ENCODE measurements at places on chromosomes 6 and 20.

GRCh38 chr6:166692723-166693302, 65.8 kb upstream of the RPS6KA2 start:
- DNase-seq = no peak

- DNase-seq = no peak
Measured at GRCh38 chr20:7703551-7703961, 236.7 kb downstream of the HAO1 start.

GRCh38 chr6:133887156-133887879, 1.6 kb upstream of the TCF21 start:
- no peak for DNase-seq

DNA sequence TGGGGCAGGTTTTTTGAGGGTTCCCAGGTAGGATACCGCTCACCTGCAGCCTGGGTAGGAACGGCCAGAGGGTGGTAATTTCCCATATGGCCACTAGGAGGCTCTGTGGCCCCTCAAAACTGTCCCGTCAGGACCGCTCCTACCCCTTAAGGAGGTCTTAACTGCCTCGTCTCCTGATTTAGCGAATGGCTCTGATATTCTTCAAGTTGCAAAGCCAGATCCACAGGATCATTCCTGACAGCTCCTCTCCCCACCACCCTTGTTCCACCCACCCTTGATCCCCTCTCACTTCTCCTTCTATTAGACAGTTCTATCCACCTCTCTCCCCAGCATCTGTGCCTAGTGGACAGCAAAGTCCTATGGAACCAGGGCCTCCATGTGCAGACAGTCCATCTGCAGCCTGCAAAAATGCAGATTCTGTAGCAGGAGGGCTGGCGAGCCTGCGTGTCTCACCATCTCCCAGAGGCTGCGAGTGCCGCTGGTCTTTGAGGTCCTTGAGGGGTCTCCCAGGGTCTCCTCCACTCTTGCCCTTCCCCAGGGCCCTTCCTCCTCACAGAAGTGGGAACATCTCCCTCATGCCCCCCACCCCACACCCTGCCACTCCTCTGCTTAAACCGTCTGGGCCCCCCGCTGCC, 34.3 kb upstream of the ZBP1 start:
- DNase-seq = peak; percentile 89

DNA sequence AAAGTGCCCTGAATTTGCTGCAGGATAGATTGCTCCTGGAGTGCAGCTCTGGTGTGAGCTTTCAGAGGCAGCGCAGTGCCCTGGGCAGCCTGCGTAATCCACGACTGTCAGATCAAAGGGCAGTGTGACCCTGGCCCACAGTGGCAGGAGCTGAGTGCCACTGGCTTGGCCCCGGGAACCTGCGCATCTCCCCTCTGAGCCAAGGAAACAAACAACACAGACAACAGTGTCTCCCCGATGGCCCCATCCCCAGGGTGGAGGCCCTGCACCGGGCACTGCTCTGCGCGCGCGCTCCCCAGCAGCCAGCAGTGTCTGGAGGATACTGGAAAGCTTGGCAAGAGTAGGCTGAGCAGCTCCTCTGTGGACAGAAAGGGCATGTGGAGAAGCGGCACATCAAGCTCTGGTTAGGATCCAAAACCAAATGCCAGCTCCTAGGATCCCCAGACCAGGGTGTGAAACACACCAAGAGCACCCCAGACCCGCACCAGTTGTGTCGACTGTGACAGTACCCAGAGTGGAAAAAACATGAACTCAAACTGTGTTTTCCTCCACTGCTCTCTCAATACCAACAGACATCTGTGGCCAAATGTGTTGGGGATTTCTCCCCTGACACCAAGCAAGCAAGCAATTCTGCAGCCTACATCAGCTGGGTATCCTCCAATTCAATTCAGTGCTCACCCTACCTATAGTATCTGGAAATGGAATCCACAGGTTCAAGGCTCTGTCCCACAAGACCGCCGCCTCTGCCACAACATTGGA, 26.7 kb downstream of the RBCK1 start:
- peak; percentile 10 for DNase-seq

DNA sequence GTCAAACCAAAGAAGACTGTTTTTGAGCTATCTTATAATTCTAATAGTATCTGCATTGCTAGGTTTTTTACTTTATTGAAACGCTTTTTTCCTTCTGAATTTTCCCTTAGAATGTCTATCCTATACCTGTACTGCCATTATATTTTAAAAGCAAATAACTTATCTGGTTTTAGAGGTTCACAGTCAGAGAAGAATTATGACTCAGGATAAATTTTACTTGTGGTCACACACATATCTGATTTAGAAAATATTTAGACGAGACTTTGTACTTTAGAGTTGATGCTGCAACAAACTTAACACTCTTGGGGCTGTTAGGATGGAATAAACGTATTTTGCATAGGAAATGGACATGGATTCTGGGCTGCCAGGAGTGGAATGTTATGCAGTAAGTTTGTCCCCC, 33.0 kb downstream of the LMBRD1 start:
- DNase-seq = no peak

GRCh38 chr20:32680544-32681174, 6.9 kb upstream of the C20orf203 start:
- no peak for DNase-seq

DNA sequence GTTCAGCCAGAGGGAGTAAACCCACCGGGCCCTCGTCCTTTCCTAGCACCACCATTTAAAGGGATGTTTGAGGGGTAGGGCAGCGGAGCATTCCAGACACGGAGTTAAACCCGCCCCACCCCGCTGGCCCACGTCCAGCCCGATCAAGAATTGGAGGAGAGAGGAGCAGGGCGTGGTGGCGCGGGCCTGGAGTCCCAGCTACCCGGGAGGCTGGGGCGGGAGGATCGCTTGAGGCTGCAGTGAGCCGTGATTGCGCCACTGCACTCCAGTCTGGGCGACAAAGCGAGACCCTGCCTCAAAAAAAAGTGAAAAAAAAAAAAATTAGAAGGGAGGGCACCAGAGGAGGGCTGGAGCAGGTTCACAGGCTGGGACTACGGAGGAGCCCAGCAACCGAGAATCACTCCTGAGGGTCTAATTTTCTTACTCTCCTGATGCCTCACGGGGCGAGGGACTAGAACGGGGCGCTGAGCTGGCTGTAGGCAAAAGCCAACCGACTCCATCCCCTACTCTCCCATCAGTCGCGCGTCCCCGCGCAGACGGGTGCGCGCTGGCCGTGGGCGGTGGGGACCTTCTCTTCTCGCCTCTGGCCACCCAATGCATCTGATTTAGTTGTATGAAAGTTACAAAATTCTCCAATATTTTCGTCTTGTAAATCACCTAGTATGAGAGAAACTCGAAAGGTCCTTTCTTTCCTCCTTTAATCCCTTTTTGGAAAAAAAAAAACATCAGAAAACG, 6.1 kb upstream of the HSPA1B start:
- DNase-seq = peak; percentile 70

GRCh38 chr6:158278004-158278403, 34.3 kb upstream of the TULP4 start:
- no peak for DNase-seq

DNA sequence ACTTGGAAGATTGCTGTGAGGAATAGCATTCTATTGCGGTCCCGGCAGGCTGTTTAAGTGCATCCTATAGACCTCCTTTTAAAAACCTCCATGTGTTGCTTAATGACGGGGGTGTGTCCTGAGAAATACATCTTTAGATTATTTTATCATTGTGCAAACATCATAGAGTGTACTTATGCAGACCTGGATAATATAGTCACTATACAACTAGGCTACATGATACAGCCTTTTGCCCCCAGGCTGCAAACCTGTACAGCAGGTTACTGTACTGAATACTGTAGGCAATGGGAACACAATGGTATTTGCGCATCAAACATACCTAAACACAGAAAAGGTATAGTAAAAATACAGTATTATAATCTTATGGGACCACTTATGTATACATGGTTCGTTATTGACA, 175.6 kb downstream of the RNF144B start:
- DNase-seq = no peak

GRCh38 chr6:90212274-90212673, 84.4 kb downstream of the BACH2 start:
- DNase-seq = no peak

DNA sequence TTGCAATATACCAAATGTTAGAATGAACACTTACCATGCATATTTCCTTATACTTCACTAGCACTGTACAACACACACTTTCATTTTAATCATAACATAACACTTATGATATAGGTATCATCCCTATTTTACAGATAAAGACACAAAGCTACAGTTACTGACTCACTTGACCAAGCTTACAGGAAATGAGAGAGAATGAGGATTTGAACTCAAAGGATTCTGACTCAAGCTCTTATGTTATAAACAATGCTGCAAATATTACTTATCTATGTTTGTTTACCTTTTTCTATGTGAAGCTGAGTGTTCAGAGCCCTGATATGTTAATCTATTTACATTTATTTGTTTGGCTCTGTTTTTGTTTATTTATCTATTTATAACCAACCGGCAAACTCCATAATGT, 245.4 kb downstream of the PTPRK start:
- DNase-seq = no peak

DNA sequence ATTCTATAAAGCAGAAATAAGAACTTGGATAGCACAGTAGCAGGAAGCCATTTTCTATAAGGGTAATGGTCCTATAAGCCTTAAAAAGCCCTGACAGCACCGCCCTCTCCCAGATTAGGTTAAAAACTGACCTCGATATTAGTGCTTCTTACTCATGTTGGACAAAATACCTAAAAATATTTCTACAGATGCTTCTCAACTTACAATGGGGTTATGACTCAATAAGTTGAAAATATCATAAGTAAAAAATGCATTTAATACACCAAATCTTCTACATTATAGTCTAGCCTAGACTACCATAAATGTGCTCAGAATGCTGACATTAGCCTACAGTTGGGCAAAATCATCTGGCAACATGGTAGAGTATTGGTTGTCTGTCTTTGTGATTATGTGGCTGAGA, 70.3 kb downstream of the SESN1 start:
- DNase-seq = no peak

DNA sequence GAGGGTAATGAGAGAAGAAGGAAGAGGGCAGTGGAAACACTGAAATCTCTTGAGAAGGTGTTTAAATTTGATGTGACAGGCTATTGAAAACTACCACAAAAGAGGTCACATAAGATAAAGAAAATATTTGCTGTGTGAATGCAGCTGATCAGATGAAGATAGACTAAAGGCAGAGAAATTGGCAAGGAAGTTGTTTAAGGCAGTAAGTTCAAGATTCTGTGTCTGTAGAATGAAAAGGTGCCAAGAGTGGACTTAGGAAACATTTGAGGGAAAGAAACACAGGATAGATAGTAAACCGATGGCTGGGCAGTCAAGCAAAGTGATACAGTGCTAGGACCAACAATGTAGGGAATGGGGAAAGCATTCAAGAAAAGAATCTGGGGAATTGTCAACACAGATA, 332.3 kb upstream of the MARCKS start:
- DNase-seq = no peak

DNA sequence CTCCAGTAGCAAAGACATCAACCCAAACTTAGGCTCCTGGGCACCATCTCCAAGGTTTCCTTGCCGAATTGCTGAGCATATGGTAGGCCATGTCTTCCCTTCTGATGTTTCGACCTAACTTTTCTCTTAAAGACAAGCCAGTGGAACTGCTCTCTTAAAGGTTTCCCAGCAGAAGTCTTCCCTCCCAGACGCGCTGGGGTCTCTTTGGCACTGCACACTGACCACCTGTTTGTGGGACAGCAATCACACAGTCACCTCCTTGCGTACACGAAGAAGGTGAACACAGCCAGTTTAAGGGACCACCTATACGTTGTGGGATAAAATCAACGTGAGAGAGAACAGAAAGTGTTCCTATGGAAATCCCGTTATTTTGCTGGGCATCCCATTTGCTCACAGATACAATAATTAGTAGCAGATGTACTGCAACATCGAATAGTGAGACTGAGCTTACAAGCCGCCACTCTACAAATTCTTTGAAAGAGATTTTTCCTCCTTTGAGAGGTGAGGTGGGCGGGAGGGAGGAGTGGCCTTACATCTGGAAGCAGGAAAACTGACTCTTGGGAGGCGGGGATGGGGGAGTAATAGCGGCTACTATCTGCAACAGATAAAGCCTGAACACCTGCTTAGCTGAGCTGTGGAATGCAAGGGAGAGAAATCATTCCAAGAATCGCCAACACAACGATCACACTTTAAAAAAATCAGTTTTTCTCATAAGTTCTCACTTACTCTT, 9.9 kb downstream of the GRIK2 start:
- no peak for DNase-seq

- no peak for DNase-seq
Measured at GRCh38 chr20:33444797-33445560, 1.4 kb upstream of the SNTA1 start.

DNA sequence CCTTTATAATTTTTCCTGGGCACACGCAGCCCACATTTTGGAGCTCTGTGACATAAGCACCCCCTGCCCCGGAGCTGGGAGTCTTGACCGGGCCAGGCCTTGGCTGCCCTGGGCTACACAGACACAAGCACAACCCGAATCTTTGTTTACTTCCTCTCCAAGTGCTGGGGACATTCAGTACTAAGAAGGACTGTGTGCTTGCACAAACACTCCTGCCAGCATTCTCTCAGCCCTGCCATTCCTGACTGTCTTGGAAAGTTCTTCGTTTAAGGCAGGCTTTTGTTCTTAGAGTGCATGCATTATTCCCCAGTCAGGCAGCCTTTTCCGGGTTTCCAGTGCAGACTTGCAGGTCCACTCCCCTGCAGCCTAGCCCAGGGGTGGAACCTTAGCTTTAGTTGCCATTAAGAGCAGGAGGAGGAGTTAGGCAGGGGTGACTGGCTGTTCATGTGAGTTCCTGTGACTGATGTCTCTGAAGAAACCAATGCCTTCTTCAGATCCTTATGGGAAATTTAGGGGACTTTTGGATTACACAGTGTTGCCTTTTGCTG, 28.6 kb downstream of the FOXO3 start:
- DNase-seq = no peak

DNA sequence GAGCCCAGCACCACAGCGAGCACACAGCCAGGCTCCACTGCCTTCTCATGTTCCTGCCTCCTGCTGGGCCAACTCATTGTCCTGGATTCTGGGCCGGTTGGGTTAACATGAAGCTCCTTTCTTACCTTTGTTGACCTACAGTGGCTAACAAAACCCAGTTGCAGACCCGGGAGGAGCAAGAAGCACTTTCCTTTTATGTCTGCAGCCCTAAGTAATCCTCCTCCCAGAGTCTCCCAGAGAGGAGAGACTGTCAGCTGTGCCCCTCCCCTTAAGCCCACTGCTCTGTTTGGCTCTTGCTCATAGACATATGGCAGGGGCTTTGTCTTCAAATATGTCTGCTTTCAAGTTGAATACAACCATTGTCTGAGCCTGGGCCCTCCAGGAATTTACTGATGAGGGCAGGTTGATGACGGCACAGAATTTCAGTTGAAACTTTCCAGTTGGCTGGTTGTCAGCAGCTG, 55.2 kb downstream of the PSMB1 start:
- DNase-seq = no peak

All from GM10248 (cell line).